ENCODE measurements at places on chromosomes 5 and 9.

DNA sequence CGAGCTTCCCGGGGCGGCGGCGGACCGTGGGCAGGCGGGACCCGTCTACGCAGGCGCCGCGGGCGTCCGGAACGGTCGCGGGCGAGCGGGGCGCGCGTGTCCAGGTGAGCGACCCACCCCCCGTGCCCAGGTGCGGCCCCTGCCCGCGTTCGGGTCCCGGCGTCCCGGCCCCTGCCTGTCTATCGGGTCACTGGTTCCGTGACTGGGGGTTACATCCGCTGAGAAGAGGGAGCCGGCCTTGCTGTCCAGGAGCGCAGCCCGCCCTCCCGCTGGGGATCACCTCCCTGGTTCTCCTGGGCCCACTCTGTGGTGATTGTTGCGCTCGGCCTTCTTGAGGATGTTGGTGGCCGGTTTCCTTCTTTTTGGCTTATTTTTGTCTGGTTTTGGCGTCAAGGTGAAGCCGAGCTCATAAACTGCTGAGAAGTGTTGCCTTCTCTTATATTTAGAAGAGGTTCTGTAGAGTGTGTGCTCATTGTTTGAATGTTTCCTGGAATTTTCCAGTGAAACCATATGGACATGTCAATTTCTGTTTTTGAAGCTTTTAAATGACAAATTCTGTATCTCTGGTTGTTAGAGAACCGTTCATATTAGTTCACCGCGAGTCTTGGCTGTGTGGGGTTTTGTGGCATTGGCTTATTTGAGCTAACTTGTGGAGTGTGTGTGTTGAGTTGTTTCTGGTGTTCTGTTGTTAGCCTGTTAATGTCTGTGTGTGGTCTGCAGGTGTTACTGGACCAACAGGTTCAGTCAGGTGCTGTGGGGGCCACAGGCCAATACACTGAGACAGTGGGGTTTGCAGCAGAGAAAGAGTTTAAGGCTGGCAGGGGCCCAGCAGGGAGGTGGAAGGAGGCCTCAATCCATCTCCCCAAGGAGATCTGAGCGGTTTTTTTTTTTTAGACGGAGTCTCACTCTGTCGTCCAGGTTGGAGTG is 621 bp downstream of the CEP72 start:
- DNase-seq: no peak

DNA sequence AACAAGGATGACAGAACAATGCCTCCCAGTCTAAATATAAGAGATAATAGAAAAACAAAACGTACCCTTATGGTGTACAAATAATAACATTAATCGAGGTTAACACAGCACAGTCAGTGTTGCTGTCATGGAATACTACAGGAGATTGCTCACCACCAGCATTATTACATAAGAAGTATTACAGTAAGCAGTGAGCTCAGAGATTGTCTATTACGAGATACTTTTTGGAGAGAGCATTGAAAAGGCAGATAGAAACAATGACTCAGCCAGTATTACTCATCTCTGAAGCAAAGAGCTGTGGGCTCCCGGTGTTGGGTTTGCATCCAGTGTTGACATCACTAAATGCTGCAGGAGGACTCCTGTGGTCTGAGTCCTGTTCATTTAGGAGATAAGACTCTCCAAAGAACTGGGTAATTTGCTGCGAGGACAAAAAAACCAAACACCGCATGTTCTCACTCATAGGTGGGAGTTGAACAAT is 191.9 kb upstream of the SEMA6A start:
- no peak for DNase-seq

DNA sequence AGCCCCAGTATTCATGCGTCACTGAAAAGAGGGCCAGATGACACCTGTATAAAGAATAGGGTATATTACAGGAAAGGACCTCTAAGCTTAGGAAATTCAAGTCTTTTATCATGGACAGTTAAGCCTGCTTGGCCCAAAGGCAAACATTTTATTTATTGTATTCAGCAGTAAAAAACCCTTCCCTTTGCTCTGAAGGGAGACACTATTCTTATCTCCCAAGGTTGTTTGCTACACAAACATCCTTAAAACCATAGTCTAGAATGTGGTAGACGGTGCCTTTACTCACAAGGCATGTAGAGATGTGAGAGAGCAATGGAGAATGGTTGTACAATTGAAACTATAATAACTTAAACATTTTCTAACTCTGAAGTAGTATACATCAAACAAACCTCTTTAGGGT is 33.9 kb downstream of the FTMT start:
- DNase-seq: no peak

- DNase-seq: no peak
Measured at GRCh38 chr9:87512311-87512710, 14.6 kb downstream of the DAPK1 start.

DNA sequence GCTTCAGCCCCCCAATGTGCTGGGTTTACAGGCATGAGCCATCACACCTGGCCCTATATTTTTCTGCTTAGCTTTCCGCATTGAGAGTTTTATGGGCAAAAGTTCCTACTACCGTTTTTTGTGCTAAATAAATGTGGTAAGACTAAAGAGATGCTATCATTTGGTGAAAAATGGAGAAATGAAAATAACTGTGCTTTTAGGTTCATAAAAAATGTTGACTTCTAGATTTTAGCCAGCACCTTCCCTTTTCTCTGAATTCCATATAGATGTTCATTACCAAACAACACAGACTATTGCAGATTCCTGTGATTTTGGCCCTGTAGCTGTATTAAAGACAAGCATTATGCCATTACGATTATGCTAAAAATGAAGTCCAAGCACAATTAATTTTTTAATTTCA is 72.0 kb upstream of the CTSL start:
- DNase-seq: no peak

DNA sequence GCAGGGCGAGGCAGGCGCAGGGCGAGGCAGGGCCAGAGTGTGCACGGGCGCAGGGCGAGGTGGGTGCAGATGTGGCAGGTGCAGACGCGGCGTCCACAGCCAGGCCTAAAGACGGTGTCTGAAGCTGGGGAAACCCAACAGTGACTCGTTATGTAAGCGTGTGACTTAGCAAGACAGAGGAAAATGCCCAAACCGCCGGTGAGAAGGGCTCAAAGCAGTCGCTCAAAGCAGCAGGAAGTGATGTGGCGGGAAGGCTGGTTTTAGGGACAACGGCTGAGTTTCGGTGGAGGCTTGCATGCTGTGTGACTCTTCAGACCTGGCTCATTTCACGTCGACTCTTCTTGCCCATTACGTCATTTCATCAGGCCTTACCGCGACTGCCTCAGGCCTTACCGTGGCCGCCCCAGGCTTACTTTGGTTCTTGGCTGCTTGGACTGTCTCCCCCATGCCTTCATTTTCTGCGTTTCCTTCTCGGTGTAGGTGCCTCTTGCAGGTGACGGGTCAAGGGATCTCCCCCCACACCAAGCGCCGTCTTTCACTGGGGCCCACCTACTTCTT is 50.5 kb upstream of the EXOC3 start:
- no peak for DNase-seq

GRCh38 chr5:40401284-40402006 is 278.3 kb upstream of the PTGER4 start:
- DNase-seq: no peak

- peak; percentile 28 for DNase-seq
Measured at GRCh38 chr9:129656795-129657390, 8.6 kb upstream of the PRRX2 start.

DNA sequence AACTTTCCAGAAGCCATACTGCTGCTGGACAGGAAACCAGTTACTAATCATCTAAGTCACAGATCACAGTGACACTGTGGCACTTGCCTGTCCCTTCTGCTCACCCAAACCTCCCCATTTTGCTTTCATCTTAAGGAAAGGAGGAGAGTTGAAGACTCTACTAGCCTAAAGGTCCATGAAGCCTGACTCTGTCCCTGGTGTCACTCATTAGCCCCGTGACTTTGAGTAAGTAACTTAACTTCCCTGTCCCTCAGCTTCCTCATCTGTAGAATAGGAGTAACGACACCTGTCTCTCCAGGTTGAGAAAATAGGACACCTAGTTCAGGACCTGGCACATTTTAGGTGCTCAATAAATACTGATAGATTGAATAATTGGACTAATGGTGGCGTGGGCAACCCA is 536 bp upstream of the SLC6A7 start:
- no peak for DNase-seq

DNA sequence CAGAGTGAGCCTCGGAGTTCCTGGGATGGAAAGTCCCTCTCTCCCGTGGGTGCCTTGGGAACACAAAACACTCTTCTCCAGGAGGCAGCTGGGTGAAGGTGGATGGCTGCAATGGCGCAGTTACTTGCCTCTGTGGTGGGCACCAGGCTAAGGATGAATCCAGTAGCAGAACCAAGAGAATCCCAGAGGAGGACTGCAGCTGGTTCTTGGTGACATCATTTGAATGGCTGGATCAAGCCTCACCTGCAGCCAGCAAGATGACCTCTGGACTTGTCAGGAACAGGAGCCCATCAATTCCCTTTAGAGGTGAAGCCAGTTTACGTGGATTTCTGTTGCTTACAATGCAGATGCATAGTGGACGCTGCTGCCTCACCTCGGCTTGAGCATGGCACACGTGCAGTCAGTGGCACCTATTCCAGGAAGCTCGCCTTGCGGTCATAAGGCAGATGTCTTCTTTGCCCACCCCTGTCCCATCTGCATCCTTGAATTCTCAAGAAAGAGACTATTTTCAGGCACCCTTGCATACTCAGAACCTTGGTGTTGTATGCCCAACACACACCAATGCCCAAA is 34.1 kb upstream of the ADAMTS2 start:
- DNase-seq: no peak

DNA sequence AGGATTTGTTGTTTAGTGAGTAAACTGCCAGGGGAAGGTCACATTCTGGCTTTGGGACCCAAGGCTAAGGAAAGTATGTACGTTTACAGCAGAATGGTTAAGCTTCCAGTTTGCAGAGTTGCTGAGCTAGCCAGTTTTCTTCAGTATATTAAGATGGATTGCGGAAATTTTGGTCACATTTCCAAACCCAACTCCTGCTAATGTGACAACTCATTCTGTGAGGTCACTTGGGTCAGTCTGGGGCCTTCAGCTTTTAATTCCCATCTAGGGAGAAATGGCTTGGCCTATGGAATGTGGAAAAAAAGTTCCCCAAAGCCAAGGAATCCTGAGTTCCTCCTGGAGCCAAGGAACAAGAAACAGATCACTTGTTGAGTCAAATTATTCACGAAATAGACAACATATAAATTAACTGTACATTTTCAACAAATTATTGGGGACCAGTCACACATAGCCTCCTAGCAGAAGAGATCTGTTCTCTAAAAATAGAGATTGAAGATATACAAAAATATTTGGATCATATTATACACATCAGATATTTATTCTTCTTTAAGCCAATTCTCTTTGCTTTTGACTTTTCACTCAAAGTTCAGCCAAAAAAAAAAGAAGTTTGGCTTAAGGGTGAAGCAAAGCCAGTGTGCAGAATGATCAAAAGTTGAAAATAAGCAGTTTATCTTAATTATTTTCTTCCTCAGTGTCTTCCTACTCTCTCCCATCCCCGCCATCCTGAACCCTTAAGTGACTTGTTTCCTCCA is 8.8 kb downstream of the KCNV2 start:
- DNase-seq: no peak

DNA sequence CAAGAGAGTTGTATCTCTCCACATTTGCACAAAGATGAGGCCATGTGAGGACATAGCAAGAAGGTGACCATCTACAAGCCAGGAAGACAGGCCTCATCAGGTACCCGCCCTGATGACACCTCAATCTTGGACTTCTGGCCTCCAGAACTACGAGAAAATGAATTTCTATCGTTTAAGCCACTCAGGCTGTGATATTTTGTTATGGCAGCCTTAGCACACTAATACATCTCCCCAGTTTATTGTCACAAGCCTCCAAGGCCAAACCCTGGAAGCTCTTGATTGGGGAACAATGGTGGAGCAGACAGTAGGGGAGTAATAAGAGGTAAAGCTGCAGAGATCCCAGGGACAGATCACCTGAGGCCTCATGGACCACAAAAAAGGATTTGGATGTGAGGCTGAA is 7.7 kb upstream of the P4HA2 start:
- DNase-seq: no peak

- DNase-seq: no peak
Measured at GRCh38 chr9:1200847-1201251, 150.7 kb downstream of the DMRT2 start.

DNA sequence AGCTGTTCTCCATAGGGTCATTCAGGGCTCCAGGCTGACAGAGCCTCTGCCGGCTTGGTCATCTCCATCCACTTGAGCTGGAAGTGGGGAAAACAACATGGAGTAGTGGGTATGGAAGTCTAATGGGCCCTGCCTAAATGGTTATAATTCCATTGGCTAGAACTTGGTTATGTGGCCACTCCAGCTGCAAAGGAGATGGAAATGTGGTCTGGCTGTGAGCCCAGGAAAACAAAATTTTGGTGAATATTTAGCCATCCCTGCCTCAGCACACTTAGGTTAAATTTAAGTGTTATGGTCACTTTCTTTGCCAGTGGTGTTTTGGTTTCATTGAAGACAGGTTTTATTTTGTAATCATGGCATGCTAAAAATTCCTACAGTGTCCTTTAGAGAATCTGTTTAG is 112.3 kb downstream of the SMARCA2 start:
- no peak for DNase-seq

GRCh38 chr9:137784641-137785513 is 92.7 kb upstream of the CACNA1B start:
- no peak for DNase-seq

GRCh38 chr5:149824846-149825245 is 94.7 kb downstream of the PPARGC1B start:
- no peak for DNase-seq

- DNase-seq: no peak
Measured at GRCh38 chr9:81776390-81776789, 87.0 kb upstream of the TLE1 start.

GRCh38 chr5:34564710-34565235 is 91.4 kb upstream of the RAI14 start:
- DNase-seq: no peak

DNA sequence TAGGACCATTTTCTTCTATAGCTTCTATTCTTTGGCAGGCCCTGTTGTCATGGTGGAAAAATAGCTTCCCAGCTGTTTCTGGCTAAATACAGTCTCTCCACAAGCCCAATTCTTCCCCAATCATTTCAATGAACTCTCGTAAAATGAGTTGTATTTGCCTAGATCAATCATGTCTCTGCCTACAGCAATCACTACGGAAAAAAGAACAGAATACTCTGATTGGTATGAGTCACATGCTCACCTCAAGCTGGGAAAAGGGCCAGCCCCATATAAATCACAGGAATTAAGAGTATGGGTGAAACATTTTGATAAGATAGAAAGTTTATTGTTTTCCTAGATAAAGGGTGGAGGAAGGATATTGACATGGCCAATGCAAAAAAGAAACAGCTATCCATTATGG is 711.4 kb downstream of the EFNA5 start:
- no peak for DNase-seq

- no peak for DNase-seq
Measured at GRCh38 chr9:123007269-123007668, 26.2 kb upstream of the GPR21 start.

DNA sequence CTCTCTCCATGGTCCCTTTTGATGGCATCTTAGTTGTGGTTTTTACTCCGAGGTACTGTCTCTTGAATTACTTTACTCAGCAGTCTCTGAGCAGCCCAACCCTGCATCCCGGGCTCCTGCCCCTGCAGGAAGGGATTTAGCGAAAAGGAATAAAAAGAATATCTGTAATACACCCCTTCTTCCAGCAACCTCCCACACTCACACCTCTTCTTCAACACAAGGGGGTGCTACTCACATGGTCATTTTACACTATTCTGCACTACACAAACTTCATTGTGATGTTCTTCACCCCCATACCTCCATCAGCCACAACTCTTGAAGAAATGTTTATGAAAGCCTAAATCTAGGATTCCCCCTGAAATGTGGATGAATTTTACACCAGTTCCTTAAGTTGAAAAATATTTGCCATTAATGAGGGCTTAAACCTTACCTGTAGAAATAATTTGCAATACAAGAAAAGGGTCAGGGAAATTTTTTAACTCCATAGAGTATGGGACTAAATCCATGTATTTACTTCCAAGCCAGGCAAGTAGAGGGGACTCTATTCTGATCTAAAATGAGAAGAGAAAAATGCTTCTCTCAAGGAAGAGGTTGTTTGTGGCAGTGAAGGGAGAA is 26.0 kb downstream of the TPD52L3 start:
- peak; percentile 54 for DNase-seq

Data from amniotic stem cell (primary cell).